Activated effector memory CD4-positive, alpha-beta T cell treated with Interleukin-2 at 50 U/mL for 16 hours (primary cell): ENCODE measurements at places on chromosomes 4 and X.

GRCh38 chrX:94361241-94361640, 687.2 kb downstream of the FAM133A start:
- DNase-seq, result no peak

DNA sequence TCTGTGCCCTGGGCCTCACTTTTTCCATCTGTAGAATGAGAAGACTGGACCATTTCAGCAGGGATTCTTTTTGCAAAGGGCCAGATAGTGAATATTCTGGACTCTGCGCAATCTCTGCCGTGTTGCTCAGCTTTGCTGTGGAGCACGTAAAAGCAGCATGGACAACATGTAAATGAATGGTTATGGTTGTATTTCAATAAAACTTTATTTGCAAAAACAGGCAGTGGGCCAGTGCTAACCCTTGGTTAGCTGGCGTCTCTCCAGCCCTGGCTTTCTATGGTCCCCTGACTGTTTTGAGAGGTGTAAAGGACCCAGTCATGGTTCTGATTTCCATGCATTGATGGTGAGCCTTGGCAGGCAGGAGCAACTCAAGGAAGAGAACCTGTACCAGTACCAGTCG, 18.7 kb downstream of the WFS1 start:
- no peak for DNase-seq

DNA sequence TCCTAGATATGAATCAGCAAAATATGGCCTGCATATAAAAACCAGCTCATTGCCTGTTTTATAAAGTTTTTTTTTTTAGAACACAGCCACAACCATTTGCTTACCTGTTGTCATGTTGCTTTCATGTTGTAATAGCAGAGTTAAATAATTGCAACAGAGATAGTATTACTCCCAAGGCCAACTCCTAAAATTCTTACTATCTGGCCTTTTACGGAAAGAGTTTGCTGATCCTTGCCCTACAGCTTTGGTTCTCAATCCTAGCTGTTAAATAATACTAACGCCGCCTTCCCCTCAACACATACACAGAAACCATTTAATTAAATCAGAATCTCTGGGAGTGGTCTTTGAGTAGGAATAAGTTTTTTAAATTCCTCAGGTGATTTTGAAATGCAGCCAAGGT, 231.3 kb upstream of the TET2 start:
- DNase-seq, result no peak

GRCh38 chr4:183182873-183183725, 84.0 kb downstream of the WWC2 start:
- DNase-seq, result peak; percentile 18

GRCh38 chrX:40153345-40154249, 55.8 kb upstream of the BCOR start:
- peak; percentile 22 for DNase-seq

- DNase-seq, result no peak
Measured at GRCh38 chr4:30792601-30793000, 72.4 kb downstream of the PCDH7 start.
